Activated CD4-positive, CD25-positive, alpha-beta regulatory T cell treated with anti-CD3 and anti-CD28 coated beads, Interleukin-2, amount 50 U/mL, for 72 hours (primary cell): ENCODE measurements at places on chromosomes 12 and 14.

DNA sequence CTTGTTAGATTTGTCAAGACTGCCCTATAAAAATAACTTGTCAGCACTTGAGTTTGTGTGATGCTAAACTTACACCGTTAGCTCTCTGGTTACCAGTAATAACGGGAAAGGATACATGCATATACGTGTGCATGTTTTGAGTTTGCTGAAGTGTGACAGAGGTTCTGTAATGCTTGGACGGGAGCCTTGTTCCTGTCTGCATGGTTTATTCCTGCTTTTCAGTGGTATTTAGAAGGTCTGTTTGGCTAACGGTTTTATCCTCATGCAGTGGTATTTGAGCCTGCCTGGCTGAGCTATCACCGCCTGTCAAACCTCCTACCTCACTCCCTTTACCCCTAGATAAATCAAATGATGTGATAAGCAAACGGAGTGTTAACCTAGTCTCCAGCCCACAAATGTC lies 305.6 kb downstream of the GALC start:
- no peak for DNase-seq

DNA sequence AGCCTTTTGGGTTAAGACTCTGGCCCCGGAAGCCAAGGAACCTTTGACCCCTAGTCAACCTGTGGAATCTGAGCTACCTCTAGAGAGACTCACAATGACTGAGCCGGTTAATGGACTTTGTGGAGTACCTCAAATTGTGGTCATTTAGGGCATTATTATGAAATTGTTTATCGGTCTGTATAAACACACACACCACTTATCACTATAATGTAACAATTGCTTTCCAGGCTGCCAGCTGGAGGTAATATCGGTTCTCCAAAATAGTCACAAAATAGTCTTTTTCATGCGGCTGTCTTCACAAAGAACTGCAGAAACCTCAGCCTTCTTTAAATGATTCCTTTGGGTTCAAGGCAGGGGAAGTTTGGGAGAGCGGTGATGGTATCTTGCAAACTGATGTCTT lies 144.2 kb downstream of the DACT1 start:
- DNase-seq: no peak

DNA sequence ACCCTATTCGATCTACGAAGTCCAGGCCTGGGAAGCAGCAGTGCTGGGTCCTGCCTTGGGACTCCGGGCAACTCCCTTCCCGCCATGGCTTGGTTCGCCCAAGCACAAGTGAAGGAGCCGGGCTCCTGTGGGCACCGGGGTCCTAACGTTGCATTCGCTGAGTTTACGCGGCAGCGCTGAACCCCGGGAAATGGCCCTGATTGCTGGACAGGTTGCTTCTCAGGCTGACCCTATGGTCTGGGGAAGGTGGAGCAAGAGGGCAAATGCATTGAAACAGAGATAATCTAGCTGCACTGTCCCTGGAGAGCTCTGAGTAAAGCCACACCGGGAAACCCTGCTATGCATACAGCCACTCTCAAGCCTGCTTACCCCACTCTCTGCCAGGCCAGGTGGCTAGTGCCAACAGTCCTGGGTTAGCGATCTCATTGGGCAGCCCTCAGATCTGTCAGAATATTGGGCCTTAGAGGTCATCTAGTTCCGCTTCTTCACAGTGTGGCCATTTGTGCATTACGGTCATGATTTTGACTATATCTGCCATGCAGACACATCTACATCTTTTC lies 11.3 kb downstream of the SYNE3 start:
- DNase-seq: no peak

DNA sequence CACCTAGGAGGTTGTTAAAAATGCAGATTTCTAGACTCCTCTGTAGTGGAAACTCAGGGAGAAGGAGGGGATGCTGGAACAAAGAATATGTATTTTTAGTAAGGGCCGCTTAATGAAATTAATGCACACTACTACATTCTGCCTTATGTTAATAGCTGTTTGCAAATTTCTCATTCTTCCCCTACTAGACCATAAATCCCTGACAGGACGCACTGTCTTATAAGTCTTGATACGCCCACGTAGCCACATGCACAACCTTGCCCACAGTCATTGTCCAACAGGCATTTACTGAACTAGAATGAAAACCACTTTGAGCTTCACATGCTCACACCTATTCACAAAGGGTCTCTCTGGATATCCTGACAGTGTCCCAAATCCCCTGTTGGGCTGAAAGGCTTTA lies 10.5 kb downstream of the KRT2 start:
- no peak for DNase-seq

GRCh38 chr12:108753976-108754375 lies 22.7 kb upstream of the CORO1C start:
- no peak for DNase-seq

GRCh38 chr12:99611599-99611998 lies 36.0 kb upstream of the GARIN6 start:
- no peak for DNase-seq

DNA sequence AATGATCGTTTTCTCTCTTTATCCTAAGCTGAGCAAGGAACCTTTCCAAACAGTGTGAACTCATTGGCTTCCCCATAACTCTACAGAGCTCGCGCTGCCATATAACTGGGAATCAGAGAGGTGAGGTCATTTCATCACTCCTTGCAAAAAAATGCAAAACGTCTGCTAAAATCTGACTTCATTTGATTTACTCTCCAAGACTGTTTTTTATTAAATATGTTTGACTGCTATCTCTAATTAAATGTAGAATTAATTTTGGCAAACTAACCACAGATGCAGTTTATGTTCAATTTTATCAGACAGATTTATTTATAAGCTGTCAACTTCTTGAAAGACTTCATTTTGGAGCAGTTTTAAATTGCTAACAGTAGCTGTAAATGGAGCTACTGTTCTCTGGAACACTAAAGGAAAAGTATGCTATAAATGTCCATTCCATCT lies 131.6 kb upstream of the SOX5 start:
- no peak for DNase-seq

- no peak for DNase-seq
Observed at GRCh38 chr12:93019212-93019927, 90.3 kb upstream of the EEA1 start.

GRCh38 chr12:65656891-65657351 lies 167.4 kb upstream of the HMGA2 start:
- DNase-seq: no peak

DNA sequence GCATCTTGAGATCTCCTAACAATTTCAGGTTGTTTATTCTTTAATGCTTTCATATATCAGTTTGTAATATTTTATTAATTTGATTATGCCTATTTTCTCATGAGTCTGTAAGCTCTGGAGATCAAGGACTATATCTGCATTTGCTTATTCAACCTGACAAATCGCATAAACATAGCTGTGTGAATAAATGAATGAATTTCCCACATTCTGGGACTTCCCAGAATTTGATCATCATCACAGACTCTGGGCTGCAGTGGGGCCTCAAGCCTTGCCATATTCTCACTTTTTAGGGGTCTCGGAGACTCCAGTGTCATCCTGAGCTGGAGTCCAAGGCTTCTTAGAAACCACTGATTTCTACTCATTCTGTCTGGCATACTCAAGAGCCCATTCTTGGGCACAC lies 180.5 kb downstream of the DAD1 start:
- no peak for DNase-seq

DNA sequence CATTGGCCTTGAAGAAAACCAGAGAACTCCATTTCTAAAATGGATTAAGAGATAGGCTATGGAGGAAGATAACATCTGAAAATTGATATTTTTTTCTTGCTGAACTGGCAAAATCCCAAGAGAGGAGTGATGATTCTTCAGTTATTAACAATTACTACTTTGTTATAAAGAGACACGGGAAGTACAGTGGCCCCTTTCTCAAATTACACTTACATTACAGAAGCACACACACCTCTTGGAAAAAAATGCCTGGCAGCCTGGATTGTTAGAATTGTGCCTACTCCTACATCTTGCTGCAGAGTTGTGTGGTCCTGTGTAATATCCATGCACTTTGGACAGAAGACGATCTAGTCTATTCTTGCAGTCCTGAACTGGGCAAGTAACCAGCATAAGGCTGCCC lies 71.7 kb downstream of the TGFB3 start:
- DNase-seq: no peak

- DNase-seq: no peak
Observed at GRCh38 chr12:30877105-30877875, 49.3 kb upstream of the TSPAN11 start.

DNA sequence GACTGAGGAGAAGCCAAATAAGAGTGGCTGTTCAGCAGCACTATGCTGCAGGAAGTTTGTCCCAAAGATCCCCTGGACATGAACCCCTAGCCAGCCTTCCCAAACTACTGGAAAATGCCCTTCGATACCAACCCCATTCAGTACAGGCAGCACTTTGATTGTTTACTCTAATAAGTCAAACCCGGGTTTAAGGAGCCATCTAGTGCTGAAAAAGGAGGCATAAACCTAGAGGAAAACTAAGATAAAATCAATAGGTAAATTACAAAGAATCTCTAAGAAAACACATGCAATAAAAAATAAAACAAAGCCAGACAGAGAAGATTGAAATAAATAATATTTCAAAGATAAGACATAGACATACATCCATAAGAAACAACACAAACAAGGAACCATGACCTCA lies 771.6 kb downstream of the RPS29 start:
- DNase-seq: no peak

GRCh38 chr12:25997201-25997963 lies 38.9 kb downstream of the RASSF8 start:
- DNase-seq: no peak

DNA sequence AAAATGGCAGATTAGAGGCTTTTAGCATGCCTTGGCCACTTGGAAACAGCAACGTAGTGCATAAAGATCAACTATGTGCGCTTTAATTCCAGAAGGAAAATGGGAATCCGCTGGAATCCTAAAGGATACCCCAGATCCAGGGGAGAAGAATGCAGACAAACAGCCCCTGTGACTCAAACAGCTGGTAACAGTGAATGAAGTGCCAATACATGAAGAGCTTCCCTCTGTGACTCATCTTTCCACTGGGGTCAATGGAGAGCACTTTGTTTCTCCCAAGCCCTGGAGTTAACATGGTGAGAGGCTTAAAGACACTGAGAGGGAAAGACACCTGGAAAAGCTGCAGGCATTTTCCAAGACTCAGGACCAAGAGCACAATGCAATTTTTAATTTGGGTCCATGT lies 263.1 kb downstream of the CEP128 start:
- no peak for DNase-seq

DNA sequence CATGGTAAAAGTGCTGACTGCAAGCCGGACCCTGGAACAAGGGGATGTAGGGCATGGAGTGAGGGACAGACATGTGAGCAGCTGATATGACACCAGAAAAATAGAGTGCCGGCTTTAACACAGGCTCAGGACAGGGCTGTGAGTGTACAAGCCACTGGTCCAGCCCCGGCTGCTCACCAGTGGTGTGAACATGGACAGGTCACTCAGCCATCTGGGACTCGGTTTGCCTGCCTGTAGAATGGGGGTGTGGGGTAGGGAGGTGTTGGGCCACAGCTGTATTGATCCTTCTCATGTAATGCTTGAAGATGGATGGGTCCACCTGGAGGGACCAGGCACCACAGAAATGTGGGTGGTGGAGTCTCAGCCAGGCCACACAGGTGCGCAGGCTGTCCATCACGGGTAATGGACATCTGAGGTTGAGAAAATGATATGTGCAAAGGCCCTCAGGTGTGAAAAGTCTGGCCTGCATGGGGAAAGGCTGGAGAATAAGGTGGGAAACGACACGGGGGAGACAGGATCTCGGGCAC lies 10.6 kb upstream of the KRT74 start:
- DNase-seq: no peak

GRCh38 chr14:94022532-94023411 lies 3.4 kb upstream of the OTUB2 start:
- no peak for DNase-seq

DNA sequence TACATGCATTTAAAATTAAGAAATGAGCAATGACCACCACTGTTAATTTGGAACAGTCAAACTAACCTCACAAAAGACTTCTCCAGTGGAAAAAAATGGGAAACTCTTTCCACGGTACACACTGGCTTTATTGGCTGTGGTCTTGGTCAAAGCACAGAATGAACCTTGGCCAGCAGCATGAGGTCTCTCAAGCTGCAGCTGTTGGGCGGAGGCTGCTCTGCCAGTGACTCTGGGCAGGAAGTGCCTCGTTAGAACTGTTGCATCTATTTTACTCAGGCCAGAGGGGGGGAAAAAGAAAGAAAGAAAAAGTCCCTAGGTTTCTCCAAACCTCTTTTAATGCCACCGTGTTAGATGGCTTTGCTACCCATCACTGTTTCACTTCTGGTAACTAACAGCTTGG lies 279.8 kb upstream of the DIO2 start:
- DNase-seq: no peak

DNA sequence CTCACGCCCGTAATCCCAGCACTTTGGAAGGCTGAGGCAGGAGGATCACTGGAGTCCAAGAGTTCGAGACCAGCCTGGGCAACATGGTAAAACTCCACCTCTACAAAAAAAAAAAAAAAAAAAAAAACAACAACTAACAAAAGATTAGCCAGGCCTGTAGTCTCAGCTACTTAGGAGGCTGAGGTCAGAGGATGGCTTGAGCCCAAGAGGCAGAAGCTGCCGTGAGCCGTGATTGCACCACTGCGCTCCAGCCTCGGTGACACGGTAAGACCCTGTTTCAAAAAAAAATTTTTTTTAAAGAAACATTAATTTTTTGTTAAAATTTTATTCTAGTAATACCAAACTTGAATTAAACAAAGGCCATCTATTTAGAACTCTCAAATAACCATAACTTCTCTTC lies 77.8 kb downstream of the PPP2R5E start:
- no peak for DNase-seq

DNA sequence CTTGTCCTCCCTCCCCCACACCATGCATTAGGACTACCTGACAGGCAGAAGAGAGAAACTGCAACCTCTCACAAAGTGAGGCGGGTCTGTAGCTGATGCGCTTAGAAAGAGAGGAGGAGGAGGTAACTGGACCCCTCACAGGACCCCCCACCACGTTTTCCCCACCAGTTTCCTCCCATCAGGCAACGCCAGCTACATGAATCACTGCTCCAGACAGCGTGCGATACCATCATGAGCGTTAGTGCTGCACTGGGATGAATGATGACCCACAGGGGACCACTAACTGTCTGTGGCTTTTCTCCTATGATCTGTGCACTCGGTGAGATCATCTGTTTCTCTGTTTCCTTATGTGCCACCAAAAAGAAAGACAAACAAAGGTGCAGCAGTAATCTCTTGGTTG lies 77.7 kb downstream of the KCNK10 start:
- no peak for DNase-seq

GRCh38 chr14:61641914-61642613 lies 53.2 kb upstream of the HIF1A start:
- no peak for DNase-seq

GRCh38 chr14:104321802-104322130 lies 183.4 kb downstream of the KIF26A start:
- DNase-seq: no peak

DNA sequence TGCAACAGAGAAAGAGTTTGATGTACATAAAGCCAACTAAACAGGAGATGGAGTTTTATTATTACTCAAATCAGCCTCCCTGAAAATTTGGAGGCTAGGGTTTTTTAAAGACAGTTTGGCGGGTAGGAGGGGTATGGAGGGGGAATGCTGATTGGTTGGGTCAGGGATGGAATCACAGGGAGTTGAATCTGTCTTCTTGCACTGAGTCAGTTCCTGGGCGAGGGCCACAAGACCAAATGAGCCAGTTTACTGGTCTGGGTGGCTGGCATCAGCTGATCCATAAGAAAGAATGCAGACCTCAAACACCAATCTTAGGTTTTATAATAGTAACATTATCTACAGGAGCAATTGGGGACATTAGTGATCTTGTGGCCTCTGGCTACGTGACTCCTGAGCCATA lies 64.9 kb downstream of the RIN3 start:
- no peak for DNase-seq
